Keratinocyte (primary cell): ENCODE measurements at places on chromosomes 1 and 21. TPM values are rescaled to one million over a fixed set of nuclear protein-coding genes. Genes with fewer than 3 reads are reported as not detected.

LRRN2 gene
- polyA plus RNA-seq = not detected in 3 replicates

GRCh38 chr1:14923727-14924452, 229.7 kb upstream of the TMEM51 start:
- DNase-seq = no peak
- no peak overlapping the region for H3K27ac ChIP-seq
- H3K4me3 ChIP-seq = peak overlapping the region; percentile 43
- peaks cover 19% of the 10 kb centered on the region for H3K4me1 ChIP-seq

DNA sequence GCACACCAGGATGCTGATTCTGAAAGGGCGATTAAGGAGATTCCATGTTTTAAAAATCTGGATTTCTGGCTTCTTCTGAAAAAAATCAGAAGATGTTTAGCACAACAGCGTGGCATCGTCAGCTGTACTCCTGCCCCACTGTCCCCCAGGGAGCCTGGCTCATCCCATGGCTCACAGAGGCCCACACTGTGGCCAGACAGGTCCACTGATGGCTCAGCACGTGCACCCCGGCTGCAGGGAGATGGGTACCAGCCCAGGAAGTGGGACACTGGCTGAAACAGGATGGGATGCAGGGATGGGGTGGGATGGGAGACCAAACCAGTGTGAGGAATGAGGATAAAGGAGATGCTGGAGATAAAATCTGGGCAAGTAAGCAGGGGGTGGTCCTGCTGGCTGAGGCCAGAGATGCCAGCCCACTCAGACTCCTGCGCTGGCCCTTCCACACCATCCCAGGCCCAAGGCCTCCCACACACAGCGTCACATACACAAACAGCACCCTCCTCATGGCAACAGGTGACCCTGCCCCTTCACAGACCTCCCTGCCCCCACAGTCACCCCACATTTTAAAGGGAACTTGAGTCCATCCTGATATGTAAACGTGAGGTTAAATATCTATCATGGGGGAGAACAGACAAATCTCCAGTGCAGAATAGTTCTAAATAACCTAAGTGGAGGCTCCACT, 23.9 kb upstream of the SAMD11 start:
- H3K4me1 ChIP-seq = no peaks in the 10 kb centered on the region
- DNase-seq = no peak
- peaks cover 17% of the 10 kb centered on the region for H3K27me3 ChIP-seq
- H3K4me3 ChIP-seq = no peak overlapping the region
- no peak overlapping the region for H3K27ac ChIP-seq
- H3K36me3 ChIP-seq = no peaks in the 10 kb centered on the region

- no peaks in the 10 kb centered on the region for H3K36me3 ChIP-seq
- H3K4me3 ChIP-seq = no peak overlapping the region
- H3K27ac ChIP-seq = no peak overlapping the region
- DNase-seq = no peak
- peaks cover 2% of the 10 kb centered on the region for H3K4me1 ChIP-seq
- no peaks in the 10 kb centered on the region for H3K27me3 ChIP-seq
Measured at GRCh38 chr1:102875756-102876155, 232.6 kb downstream of the COL11A1 start.

DNA sequence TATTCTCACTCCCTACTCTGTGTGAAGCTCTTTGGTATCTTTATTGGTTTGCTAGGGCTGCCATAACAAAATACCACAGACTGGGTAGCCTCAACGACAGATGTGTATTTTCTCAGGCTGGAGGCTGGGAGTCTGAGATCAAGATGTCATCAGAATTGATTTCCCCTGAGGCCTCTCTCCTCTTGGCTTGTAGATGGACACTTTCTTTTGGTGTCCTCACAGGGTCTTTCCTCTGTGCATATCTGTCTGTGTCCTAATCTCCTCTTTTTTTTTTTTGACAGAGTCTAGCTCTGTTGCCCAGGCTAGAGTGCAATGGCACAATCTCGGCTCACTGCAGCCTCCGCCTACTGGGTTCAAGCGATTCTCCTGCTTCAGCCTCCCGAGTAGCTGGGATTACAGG, 71.4 kb upstream of the KCNJ6 start:
- no peak overlapping the region for H3K4me3 ChIP-seq
- no peaks in the 10 kb centered on the region for H3K36me3 ChIP-seq
- H3K27me3 ChIP-seq = no peaks in the 10 kb centered on the region
- no peak overlapping the region for H3K27ac ChIP-seq
- peaks cover 9% of the 10 kb centered on the region for H3K4me1 ChIP-seq
